ENCODE measurements at places on chromosomes 16 and 17.

- DNase-seq = peak; percentile 75
These were observed 177.1 kb downstream of the RAB11FIP4 start for GRCh38 chr17:31568539-31568938.

DNA sequence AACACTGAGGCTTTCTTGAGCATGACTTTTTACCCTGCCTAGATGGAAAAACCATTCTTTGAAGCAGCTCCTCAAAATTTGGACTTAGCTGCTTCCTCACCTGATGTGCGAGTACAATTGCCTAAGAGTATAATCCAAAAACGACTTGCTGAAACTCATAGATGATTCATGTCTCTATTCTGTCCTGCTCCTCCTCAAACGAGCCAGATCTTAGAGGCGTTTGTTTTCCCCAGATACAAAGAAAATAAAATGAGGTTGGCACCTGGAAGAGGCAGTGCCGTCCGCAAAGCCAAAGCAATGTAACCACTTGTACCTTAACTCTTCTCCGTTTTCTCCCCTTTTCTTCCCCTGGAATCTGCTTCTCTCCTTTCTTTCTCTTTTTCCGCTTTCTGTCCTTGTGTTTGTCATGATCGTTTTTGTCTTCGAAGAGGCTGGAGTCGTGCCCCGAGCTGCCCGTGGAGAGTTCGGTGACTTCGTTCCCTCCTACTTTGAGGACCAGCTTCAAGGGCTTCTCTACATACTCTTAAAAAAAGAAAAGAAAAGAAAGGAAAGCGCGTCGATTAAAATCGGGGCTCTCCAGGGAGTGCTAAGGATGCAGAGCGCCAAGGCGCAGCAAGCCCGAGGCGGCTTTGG lies 895 bp downstream of the BRD7 start:
- no peak for DNase-seq

DNA sequence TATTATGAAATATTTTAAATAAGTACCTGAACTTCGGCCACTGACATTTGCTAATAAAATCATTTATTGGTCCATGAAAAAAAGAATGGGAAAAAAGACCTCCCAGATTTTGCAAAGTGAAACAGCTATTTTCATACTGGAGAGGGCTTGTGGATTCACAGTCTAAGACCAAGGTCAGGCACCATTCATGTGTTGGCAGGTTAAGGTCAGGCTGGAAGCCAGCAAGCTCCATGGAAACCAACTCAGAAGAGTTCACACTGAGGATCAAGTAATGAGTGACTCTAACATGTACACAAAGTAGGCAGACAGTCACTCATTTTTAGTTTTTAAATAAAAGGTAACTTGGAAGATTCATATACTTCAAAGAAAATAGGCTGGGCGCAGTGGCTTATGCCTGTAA lies 3.4 kb downstream of the DNAJA2 start:
- no peak for DNase-seq

GRCh38 chr16:7998789-7999453 lies 591.4 kb downstream of the TMEM114 start:
- no peak for DNase-seq
